ENCODE measurements at places on chromosomes 4 and X.

- DNase-seq: no peak
Measured at GRCh38 chr4:80926891-80927290, 103.6 kb upstream of the BMP3 start.

- no peak for DNase-seq
Measured at GRCh38 chr4:93317561-93317960, 511.0 kb upstream of the ATOH1 start.

GRCh38 chr4:147480891-147481576 lies at the start of gene EDNRA:
TSS of gene EDNRA (plus strand) at chr4:147481097. CDS start at chr4:147485682, 4,585 bp downstream.
- DNase-seq: no peak

DNA sequence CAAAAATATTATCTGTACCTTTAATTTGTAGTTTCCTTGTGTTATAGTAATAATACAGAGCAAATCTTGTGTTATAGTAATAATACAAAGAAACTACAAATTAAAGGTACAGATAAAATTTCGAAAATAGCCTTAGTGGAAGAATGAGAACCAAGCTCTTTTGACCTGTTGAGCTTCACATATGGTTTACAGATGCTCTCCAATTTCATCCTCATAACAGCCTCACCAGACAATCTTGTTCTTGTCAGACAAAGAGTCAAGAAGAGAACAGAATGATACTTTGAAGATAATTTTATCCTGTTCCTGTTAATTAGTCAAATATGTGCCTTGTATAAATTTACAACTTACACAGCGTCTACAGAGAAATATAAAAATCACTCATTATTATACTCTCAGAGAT lies 12.8 kb downstream of the ATXN3L start:
- DNase-seq: no peak

GRCh38 chrX:131747173-131747572 lies 203.3 kb downstream of the OR13H1 start:
- no peak for DNase-seq

Data from activated B cell treated with CpG ODN at 0.5 μM for 24 hours (primary cell).